Stimulated activated CD4-positive, alpha-beta T cell treated with anti-CD3 and anti-CD28 coated beads, TNF-alpha, amount 100 ng/mL, for 24 hours (primary cell): ENCODE measurements at places on chromosomes 1 and 21.

DNA sequence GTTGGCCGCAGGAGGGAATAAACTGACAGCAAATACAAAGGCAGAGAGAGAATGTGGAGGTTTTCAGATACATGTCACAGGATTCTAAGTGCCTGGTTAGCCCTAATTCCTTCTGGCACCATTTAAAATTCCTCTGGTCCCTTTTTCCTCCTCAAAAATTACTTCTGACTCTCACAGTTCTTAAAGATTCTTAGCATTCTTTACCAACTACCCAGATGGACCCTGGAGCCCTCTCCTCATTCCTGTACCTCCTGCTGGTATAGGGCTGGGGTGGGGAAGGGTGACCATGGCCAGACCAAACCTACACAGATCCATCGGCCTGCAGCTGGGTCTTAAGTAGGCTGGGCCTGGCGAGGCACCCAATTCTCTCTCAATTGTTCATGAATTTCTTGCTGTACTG is 7.2 kb downstream of the MKNK1 start:
- DNase-seq: no peak

DNA sequence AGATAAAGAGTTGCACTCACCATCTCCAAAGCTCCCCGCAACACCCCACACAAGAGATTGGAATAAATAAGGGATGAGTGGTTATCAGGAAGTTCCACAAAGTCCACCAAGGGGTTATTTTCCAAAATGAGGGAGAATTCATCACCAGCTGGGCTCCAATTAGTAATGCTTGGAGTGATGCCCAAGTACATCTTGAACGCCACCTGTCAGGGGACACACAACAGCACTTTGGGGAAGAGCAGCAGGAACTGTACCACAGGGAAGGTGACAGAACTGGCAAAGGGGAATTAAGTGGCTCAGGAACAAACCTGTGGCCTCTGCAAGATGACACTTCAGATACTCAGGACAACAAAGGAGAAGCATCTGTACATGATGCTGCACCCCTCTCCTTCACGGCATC is 11.5 kb downstream of the TRAPPC3 start:
- no peak for DNase-seq

DNA sequence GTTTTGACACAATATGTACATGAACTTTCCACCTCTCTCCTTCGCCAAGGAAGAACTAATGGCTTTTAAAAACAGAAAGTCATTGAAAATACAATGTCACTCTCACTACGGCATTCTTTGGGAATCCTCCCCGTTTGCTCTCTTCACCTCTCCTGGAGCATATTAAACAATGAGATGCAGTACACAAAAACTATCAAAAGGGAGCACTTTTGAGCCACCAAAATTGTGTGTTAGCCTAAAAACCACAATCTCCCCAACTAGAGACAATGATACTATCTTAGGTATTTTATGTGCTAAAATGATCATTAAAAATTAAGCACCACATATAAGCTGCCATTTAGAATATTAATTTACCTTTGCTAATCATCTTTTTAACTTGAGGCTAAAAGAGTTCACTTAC is 425.5 kb downstream of the KCTD3 start:
- DNase-seq: no peak

DNA sequence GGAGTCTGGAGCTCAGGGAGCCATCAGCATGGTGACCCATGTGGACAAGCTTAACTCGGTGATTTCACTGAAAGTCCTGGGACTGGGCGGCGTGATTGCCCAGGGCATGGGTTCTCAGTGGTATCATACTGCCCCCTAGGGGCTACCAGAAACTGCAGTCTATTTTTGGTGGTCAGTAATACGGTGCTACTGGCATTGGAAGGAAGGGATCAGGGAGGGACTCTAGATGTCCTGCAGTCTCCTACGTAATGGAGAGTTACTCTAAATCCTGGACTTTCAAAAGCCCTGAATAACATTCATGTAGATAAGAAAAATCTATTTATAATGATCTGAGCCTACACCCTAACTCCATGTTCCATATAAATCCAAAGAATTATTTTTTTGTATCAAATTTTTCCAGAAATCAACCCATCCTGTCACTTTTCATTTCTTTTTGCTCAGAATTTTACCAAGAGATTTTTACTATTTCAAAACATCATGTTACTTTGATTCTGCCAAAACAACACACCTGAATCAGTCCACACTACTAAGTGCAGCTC is 37.3 kb downstream of the PABPC4 start:
- DNase-seq: no peak

DNA sequence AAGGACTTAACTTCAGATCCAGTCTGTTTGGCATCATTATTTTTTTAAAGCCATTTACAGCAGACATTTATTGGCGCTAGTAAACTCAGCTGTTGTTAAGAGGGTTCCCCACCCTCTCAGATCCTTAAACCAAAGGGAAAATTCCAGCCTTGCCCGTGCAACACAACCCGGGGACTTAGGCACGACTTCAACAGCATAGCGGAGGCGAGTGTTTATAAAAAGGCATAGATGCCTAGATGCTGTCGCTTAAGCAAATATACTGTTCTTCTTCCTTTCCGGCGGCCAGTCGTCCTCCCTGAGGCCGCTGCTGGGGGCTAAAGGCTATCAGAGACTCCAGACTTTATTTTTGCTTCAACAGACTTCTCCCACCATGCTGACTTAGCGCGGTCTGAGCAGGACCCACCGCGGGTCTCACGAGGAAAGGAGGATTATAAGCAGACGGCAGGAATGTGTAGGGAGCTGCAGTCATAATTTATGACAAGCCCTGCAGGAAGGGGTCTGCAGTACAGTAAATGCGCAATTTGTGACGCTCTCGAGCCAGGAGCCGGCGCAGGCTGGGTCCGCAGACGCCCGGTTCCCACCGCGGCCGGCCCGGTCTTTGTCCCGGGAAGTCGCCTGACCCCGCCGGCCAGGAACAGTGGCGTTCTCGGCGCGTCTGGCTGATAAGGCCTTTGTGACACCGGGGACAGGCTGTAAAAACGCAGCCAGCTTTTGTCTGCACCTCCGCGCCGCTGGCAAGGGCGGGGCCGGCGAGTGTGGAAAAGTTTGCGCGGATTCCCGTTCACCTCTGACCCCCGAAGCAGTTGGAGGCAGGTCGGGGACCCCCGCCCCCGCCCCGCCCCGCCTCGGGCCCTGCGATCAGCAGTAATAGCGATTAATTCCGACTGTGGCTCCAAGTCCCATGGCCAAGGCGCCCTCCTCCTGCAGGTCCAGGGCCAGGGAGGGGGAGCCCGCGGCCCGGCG is 61.2 kb upstream of the ARHGEF16 start:
- no peak for DNase-seq

DNA sequence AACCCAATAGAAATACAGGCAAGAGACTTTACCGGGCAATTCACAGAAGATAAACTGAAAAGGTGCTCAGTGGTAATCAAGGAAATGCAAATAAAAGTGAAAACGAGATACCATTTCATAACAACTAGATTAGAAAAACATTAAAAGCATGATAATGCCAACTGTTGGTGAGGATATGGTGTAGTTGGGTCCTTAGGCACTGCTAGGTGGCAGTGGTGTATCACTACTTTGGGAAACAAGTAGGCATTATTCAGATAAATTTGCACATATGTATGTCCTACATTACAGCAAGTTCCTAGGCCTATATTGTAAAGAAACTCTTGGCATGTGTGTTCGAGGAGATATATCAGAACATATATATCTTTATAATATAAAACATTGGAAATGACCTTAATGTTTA is 31.0 kb downstream of the AZIN2 start:
- DNase-seq: no peak

GRCh38 chr1:10878469-10878868 is 82.0 kb upstream of the CASZ1 start:
- no peak for DNase-seq

DNA sequence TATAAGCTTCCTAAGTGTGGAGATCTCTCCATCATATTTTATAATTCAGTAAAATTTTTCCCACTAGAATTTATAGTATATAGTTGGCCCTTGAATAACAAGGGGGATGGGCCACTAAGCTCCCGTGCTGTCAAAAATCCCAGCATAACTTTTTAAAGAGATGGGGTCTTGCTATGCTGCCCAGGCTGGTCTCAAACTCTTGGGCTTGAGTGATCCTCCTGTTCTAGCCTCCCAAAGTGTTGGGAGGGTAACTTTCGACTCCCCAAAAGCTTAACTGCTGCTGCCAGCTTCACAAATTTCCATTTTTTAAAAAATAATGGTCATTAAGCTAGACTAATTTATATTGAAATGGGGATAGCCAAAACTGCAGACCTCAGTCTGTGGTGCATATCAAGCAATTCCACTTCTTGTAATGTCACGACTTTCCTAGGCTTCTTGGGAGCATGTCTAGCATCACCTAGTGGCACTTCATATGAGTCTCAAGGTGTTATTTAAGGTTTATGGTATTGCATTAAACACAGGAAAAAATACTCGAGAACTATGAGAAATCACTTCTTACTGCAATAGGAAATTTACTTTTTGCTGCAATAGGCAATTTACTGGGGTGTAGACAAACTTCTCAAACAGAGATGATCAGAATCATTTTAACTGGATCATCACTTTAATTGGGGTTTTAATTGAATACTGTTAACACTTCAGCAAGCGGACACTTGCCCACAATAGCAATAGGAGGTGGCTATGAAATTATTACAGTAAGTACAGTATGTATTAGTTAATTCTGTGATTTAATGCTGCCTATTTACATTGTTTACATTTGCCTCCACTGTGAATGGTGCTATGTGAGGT is 19.3 kb upstream of the ACTA1 start:
- DNase-seq: no peak

GRCh38 chr21:39774227-39774626 is 29.2 kb downstream of the IGSF5 start:
- no peak for DNase-seq

GRCh38 chr21:15491100-15491499 is 238.7 kb upstream of the USP25 start:
- DNase-seq: no peak

GRCh38 chr1:42392255-42392654 is 11.7 kb downstream of the RIMKLA start:
- no peak for DNase-seq

GRCh38 chr1:72062584-72062983 is 219.8 kb downstream of the NEGR1 start:
- DNase-seq: no peak

DNA sequence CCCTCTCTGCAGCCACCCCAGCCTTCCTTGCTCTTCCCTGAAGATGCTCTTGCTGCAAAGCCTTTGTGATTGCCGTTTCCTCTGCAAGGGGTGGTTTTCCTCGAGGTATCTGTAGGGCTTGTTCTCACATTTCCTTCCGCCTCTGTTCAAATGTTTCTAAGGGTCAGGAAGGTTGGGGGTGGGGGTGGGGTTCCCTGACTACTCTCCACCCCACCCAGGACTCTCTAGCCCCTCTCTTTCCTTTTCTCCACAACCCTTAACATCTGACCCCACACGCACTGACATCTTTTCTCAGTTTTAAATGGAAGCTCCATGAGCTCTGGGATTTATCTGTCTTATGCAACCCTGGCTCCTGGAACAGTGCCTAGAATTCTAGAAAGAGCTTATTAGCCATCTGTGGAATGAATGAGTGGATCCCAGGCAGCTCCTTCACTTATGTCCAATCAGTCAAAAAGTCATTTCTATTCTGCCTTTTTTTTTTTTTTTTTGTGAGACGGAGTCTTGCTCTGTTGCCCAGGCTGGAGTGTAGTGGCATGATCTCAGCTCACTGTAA is 27.3 kb upstream of the ZNF362 start:
- no peak for DNase-seq

DNA sequence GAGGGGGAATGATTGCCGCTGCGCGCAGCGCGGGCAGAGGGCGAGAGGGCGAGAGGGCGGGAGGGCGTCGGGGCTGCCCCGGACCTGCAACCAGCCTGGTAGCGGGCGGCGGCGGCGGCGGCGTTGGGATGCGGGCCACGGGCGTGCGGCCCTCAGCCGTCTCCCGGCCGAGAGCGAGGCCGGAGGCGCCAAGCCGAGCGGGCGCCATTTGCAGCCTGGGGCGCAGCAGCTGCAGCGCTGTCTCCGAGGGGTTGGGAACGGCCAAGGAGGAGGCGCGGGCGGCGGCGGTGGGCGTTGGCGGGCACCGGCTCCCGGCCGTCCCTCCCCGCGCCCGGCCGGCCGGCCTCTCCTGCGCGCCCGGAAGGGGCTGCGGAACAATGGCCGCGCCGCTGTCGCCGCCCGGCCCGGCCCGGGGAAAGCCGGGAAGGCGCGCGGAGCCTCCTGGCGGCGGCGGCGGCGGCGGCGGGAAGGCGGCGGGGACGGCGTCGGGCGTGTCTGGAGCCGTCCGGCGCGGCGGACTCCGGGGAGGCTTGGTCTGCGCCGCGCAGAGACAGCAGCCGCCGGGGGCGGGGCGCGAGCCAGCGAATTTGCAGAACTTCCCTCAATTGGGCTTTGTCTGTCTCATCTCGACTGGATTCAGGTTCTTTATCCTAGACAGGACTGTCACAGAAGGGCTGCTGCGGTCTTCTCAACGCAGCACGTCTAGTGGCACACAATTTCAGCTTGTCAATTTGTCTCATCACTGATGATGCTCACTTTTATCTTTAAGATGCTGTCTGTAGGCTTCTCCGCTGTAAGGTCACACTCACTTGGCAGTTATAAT is 35.7 kb downstream of the ZBTB8B start:
- peak; percentile 42 for DNase-seq

- DNase-seq: peak; percentile 23
These were observed at the start of gene TRABD2B for GRCh38 chr1:47997289-47998200. TRABD2B (minus strand) TSS chr1:47997385.

- DNase-seq: no peak
These were observed 297.0 kb downstream of the GPATCH2 start for GRCh38 chr1:217333939-217334338.

DNA sequence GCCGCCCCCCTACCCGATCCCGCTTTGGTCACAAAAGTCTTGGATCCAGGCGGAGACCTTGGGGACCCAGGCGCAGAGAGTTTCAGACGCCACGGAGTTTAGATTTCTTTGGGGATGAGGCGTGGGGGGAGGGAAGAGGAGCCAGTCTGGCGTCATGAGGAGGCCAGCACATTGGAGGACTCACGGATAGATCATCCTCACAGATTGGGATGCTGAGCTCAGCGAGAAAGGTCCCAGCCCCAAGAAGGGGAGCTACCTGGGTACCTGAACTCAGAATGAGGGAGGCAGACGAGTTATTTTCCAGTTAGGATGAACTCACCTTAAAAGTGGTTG is 393 bp downstream of the ELAPOR1 start:
- DNase-seq: no peak

DNA sequence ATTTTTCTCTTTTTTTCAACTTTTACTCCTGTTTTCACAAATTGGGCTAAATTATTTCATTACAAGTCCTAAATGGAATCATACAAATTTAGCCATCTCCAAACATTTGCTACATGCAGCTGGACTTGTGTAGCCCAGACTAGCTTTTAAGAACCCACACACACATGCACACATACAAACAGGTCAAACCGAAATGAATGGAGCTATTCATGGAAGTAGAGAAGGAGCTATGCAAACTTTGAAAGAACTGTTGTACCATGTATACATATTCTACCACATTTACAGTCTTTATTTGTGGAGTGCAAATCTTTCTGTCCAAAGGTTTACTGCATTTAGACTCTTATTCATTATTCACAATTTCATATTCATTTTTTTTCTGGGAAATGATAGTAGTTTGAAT is 189.1 kb upstream of the RNPC3 start:
- DNase-seq: no peak

- DNase-seq: no peak
These were observed 474.6 kb upstream of the USP24 start for GRCh38 chr1:55689800-55690199.
